NCI-H1417 (cell line): ENCODE measurements at places on chromosomes 1 and 21.

DNA sequence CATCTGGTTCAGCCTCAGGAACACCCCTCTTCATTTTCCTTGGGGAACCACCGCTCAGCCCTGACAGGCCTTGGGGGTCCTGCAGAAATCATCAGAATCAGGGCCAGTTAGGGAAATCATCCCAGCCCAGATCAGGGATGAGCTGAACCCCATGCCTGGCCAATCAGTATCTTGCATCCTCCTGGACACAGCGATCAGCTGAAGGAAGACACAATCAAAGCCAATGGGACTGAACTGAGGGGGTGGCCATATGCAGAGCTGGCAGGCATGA lies 395.4 kb downstream of the MATN1 start:
- no peak for DNase-seq

- no peak for DNase-seq
Observed at GRCh38 chr1:235558621-235559169, 54.4 kb upstream of the B3GALNT2 start.

- peak; percentile 26 for DNase-seq
Observed at GRCh38 chr1:221565711-221566110, 176.2 kb downstream of the DUSP10 start.

- no peak for DNase-seq
Observed at GRCh38 chr1:197781968-197782721, 6.9 kb upstream of the DENND1B start.

- DNase-seq: peak; percentile 21
Observed at GRCh38 chr1:6948861-6949260, 163.6 kb downstream of the CAMTA1 start.

DNA sequence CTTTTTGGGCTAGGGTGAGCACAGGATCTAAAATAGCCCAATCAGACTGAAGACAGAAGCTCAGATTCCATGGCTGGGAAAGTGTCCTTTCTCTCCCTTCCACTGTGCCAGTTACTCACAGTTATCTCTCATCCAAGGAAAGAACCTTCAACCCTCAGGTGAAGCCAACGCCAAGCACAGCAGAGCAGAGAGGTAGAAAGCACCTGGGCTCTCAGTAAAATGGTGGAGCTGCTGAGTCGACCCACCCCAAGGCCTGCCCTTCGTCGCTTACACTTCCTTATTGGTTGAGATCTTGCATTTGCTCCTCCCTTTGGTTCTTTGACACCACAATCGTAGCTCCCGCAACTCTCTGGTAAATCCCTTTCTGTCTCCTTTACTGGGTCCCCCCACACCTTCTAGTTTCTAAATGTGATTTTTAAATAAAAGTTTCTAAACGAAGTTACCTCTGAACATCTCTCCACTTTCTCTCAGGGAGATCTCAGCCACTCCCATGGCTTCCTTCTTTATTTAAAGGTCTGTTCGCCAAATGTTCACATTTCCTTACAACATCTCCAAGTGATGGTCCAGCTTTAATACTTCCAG lies 27.5 kb upstream of the SLC30A1 start:
- DNase-seq: no peak

GRCh38 chr1:178659789-178660208 lies 65.2 kb upstream of the RALGPS2 start:
- DNase-seq: no peak
